Stimulated activated CD4-positive, alpha-beta T cell treated with anti-CD3 and anti-CD28 coated beads, TNF-alpha, amount 100 ng/mL, for 24 hours (primary cell): ENCODE measurements at places on chromosomes 6 and 20.

DNA sequence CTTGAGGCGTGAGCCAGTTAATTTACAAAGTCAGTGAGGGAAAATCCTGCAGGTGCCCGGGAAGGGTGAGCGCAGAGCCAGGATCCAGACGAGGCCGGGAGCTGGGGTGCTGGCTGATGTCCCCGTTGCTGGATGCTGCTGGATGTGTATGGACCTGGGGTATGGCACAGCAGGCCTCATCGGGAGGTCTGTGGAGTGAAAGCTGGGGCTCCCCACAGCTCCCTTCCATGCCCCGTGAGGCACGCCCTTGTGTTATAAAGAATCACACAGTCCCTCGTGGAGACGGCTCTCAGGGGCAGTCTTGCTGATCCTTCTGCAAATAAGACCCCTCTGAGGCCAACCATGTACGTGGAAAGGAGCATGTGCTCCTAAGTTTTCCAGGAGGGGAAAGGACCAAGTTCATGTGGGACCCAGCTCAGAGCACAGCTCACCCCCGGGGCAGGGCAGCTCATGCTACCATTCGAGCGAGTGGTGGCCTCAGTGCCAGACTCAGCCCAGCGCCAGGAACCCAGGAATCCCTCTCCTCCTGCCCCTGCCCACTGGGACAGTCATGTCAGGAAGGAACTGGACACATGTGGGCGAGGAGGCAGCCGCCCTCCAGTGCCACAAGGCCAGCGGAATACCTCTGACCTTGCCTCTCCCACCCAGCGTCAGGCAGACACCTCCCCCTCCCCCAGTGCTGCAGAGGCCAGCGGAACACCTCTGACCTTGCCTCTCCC is 97.5 kb downstream of the CDH4 start:
- DNase-seq: no peak

DNA sequence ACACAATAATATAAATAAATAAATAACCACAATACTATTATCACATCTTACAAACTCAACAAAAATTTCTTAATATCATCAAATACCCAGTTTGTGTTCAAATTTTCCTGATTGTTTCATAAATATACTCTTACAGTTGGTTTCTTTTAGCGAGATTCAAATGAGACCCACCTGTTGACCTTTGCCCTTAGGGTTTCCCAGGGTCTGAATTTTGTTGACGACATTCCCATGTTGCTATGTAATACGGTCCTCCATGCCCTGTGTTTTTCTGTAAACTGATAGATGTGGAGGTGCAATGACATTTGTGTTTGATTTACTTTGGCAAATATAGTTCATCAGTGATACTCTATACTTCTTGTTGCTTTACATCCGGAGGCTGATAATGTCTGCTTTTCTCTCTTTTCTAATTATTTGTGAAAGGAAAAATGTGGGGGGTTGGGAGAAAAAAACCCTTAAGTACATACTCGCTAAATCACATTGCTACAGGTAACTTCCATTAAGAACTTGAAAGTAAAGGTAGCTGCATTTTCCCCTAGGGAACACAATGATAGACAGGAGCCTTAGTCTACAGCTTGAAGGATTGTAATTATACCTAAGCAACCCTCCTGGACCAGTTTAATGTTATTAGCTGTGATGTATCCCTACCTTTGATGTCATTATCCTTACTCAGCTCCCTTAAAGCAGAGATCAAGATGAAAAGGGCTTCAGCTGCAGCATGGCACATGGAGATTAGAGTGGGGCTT is 6.6 kb downstream of the MOG start:
- no peak for DNase-seq

DNA sequence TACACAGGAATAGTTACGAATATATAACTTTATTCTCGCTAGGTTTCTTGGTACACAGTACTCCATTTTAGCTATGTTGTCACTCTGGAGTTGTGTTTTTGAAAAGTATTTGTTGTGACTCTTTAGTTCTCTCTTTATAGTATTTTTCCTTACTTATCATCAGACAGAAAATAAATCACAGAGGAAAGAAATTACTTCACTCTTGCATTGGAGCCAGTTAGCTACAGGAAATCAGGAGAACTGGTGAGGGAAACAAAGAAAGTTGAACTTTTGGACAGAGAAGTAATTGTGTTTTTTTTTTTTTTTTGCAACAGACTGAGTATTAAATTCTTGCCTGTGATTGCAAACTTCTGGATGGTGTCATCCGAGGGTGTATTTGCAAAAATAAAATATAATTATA is 33.9 kb downstream of the DSE start:
- no peak for DNase-seq

- DNase-seq: no peak
Measured at GRCh38 chr20:10790013-10790412, 116.2 kb upstream of the JAG1 start.

DNA sequence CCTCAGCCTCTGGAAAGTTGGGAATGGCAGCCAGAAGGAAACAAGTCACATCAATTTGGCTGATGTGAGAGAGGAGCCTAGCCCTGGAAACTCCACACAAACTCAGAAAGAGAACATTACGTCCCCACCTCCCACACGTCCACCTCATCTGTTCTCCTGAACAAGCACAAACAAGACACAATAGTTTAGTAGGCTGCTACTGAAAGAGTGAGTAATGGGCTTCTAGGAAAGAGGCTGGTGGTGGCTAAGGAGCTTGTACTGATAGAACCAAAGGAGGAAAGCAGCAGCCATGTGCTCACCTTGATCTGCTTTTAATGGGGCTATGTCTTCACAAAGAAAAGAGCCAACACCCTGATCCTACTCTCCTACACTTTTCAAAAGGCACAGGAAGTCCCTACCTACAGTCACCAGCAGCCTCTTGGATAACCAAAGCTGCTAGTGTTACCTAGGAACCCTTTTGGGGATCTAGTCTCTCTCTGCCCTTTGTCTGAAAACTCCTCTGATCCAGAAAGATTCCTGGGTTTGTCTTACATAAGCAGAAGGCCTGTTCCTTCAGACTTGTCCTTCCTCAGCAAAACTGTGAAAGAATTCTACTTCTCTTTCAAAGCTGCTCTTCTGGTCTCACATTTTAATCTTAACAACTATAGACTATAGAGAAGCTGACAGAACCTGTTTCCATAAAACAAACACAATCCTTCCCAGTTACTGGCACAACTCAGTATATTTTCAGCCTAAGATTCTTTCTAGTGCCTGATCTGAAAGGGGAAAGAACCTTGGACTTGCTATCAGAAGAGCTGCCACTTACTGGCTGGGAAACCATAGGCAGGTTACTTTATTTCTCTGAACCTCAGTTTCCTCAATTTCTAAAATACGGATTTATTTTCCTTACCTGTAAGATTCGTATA is 3.1 kb downstream of the PLAGL2 start:
- DNase-seq: peak; percentile 79
